ENCODE measurements at places on chromosomes 5 and 9.
A peak's percentile ranks its signal among the peaks of the same experiment; 100 is the strongest.

DNA sequence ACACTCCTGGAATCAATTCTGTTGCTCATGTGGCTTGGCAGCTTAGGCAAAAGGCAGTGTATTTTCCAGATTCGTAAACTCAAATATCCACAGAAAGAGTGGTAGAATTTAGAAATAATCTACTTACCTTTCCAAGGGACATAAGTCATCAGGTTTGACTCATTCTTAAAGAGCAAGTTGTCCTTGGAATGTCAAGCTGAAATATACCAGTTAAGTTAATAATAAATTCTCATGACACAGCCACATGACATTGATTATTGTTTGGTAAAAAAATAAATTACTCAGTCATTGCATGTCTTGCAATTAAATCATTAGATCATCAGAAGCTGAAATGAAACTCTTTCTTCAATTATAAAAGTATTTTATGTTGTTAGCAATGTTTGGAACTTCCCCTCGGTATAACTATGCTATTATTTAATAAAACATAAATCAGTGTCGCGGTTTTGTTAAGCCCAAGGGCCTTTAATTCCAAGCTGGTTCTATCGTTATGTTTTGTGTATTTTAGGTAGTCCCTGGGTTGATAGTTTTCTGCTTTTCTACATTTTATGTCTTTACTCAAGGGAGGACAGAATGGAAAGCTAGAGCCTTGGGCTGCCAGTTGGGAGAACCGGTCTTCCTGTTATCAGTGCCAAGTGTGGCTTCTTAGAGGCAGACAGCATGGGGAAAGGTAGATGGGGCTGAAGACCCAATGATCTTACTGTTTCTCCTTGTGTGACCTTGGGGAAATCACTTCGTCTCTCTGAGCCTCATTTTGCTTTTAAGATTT, 79.3 kb upstream of the PRLR start:
- DNase-seq = no peak

DNA sequence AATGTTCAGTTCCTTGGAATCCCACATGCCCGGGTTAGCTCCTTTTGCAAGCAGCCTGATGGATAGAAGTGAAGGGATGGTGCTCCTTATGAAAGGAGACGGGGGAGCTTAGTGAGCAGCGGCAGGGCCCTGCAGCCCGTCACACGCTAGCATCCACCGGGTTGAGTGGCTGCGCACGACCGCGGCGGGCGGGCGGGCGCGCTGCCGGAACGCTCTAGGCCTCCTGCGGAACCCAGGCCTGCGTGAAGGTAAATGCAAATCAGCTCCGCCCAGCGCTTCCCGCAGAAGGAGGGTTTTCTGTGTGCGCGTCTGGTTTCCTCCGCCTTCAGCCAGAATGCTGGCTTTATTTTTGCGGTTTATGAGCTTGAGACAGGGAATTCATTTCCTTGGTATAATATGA, 19.8 kb downstream of the IL12B start:
- no peak for DNase-seq

GRCh38 chr5:31617867-31618266, 21.1 kb upstream of the PDZD2 start:
- no peak for DNase-seq

GRCh38 chr5:122362361-122362760, 50.3 kb downstream of the SNCAIP start:
- DNase-seq = no peak

DNA sequence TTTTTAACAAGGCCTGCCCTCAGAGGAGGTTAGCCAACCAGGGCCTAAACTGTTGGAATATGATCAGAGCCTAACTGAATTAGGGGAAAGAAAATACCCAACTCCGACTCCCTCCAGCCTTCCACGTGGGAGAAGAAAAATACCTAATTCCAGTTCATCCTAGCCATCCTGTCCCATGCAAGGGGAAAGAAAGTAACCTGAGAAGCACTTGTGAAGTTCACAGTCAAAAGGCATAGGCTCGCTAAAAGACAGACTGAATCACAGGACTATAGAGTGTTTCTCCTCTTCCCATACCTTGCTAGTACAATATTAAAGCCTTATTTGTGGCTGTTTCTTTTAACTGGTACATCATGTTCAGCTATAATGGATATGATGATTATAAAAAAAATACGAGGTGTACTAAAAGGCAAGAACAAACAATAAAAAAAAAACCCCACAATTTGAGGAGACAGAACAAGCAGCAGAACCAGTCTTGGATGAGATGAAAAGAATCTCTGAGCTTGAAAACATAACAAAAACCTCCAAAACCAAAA, 18.0 kb upstream of the ATP10B start:
- DNase-seq = no peak

- no peak for DNase-seq
Measured at GRCh38 chr5:100188339-100188738, 346.8 kb upstream of the FAM174A start.

DNA sequence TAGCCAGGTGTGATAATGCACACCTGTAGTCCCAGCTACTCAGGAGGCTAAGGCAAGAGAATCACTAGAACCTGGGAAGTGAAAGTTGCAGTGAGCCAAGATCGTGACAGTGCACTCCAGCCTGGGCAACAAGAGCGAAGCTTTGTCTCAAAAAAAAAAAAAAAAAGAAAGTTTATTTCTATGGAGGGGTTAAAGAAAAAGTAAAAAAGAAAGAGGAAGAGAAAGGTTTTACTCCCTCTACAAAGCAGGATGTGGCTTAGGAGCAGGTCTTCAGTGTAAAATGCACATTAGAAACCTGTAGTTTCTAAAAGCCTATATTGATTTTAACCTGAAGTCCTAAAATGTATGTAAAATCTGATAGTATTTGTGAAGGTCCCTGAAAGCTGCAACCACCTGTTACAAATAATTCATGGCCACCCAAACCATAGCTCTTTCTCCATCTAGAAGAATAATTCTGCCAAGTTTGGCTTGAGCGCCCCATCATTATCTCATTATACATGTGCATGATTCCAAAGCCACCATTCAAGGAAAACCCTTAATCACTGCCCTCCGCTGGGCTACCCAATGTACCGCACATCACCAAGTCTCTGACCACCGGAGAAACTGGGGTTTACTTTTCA, 3.4 kb downstream of the FNBP1 start:
- no peak for DNase-seq

DNA sequence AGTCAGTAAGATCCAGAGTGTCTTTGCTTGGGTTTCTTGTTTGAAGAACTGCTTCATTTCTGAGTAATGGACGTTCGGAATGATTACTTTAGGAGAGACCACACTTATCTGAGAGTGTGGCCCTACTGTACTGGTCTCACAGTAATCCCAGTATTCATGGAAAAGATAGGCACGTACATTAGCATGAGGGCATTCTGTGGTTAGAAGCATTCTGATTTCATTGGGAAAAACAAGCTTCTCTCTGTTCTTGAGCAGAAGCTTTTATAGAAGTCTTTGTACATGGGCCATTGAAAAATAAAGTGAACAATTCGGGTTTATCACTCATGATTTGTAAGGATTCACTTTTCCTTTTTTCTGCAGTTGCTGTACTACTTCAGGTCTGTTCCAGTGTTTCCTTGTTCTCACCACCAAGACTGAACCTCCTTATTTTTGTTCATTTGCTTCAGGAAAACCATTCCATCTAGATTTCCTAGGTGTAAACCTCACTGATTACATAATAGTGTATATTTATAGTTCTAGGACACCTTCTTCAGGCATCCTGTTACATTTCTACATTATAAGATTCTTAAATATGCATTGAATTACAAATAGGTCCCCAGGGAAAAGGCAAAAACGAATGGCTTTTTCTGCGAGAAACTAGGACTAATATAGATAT, 10.1 kb downstream of the TGFBR1 start:
- DNase-seq = no peak

GRCh38 chr9:134322781-134323241, 3.4 kb upstream of the RXRA start:
- no peak for DNase-seq

DNA sequence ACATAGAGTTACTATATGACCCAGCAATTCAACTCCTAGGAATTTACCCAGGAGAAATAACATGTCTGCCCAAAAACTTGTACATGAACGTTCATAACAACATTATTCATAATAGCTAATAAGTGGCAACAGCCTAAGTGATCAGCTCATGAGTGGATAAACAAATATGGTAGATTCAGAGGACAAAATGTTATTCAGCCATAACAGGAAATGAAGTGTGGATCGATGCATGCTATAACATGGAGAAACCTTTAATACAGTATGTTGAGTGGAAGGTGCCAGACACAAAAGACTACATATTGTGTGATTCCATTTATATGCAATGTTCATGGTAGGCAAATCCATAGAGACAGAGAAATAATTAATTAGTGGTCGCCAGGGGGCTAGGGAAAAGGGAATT, 22.3 kb upstream of the NR3C1 start:
- no peak for DNase-seq

DNA sequence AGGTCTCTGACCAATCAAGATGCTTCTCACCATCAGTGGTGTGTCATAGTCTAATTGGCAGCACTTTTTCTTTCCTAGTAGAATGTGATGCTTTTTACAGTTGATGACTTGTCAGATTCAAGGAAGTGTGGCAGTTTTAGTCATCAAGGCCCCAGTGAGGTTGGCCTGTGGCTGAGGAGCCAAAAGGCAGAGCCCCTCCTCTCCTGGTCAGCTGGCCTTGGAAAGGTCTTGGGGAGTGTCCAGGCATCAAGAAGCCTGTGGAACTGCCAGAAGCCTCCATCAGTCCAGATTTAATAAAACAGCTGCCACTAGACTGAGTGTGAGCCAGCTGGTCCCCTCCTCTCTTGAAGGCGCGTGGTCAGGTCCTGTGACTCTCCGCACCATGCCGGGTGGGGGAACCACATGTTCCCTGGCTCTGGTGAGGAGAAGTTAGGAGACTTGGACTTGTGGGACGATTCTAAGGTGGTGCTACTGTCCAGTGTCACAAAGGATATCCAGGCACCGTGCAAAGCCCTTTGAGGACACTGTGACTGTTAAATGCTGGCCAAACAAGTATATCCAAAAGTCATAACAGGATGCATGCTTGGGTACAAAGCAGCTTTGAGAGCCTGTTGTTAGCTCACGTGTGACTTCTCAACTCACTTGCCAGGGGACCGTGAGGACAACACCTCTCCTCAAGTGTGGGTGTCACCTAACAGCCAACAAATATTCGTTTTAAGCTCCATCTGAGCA, 6.1 kb upstream of the ANGPTL2 start:
- DNase-seq = peak; percentile 58

DNA sequence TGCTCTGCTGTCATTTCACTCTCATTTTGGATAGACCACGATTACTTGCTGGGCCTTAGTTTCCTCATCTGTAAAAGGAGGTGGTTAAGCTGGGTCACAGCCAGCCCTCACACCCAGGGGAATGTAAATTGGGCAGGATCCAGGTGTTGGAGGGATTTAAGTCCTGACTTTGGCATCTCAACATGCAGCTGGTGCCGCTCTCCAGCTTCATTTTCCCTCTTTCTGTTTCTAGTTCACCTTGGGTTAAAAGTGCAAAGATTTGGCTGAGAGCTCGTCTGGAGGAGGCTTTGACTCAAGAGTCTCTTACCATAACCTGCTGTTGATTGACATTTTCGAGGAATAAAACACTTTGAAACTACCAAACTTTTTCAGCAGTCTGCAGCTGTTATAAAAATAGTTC, 144.3 kb upstream of the DHFR start:
- DNase-seq = peak; percentile 9

DNA sequence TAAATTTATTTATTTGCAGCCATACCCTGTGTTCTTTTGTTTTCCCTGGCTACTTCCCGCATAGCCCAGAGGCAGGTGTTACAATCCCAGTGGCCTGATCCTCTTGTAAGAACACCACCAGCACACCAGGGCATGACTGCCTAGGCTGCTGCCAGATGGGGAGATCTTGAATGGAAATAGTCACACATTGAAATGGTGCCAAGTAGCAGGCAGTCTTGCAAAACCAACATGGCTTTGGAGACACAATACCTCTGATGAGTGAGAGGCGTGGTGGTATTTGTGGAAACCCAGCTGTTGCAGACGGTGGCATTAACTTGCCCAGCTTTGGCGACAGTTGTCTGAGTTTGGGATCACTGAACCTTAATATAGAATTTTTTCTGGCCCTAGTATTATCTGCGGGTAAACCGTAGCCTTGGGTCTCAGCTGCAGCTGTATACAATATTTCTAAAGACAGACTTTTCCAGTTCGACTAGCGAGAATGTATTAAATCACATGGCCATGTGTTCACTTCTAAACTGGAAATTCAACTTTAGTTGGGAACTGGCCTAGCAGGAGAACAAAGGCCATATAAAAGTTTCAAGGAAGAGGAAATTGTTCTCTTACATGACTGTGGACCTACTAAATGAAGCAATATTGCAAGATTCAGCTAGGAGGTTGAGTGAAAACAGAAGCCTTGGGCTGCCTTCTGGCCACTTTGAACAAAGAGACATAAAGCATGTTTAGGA, 277.0 kb downstream of the SMARCA2 start:
- DNase-seq = peak; percentile 69

- peak; percentile 87 for DNase-seq
Measured at GRCh38 chr5:128062172-128062746, 21.3 kb upstream of the SLC12A2 start.

- peak; percentile 65 for DNase-seq
Measured at GRCh38 chr5:138752951-138753793, at the start of gene CTNNA1. Gene CTNNA1 (plus strand): TSS chr5:138753425. CDS start chr5:138781925, 28,500 bp downstream.

- no peak for DNase-seq
Measured at GRCh38 chr5:119373449-119373858, 17.6 kb downstream of the TNFAIP8 start.

GRCh38 chr9:83005361-83005760, 57.6 kb downstream of the RASEF start:
- no peak for DNase-seq

- DNase-seq = peak; percentile 35
Measured at GRCh38 chr9:4828761-4829160, 36.0 kb downstream of the RCL1 start.

GRCh38 chr9:26975728-26976707, 19.8 kb downstream of the IFT74 start:
- DNase-seq = peak; percentile 43

GRCh38 chr9:113011911-113012381, at the start of gene ZNF883:
Gene ZNF883 (minus strand): TSS chr9:113012192.
- peak; percentile 38 for DNase-seq

GRCh38 chr5:159642379-159642778, 273.9 kb upstream of the ADRA1B start:
- no peak for DNase-seq

DNA sequence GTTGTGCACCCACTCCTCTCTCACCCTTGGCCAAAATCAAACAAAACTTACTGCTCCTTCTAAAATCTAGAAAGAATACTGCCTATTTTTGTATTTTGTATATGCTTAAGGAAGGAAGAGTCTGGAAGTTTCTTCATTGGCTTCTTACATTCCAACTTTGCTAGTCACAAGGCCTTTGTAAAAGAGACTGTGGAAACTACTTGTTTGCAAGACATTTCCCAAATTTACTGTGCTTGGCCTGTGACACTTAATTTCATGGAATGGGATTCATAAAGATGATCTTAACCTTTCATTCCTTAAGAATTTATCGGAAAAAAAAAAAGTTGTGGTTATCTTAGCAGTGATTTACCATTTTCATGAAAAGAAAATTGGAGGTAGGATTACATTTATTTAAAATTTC, 208.9 kb downstream of the VPS13A start:
- DNase-seq = peak; percentile 82

- DNase-seq = no peak
Measured at GRCh38 chr9:96214635-96215034, 87.3 kb downstream of the HSD17B3 start.

GRCh38 chr5:151892393-151892792, 32.3 kb downstream of the GLRA1 start:
- DNase-seq = no peak

- no peak for DNase-seq
Measured at GRCh38 chr5:170747357-170747756, 36.2 kb upstream of the GABRP start.
